Left lobe of liver (tissue), 2 donors: ENCODE measurements at places on chromosomes 1 and 21. TPM values are rescaled to one million over a fixed set of nuclear protein-coding genes. Genes with fewer than 3 reads are reported as not detected.

DNA sequence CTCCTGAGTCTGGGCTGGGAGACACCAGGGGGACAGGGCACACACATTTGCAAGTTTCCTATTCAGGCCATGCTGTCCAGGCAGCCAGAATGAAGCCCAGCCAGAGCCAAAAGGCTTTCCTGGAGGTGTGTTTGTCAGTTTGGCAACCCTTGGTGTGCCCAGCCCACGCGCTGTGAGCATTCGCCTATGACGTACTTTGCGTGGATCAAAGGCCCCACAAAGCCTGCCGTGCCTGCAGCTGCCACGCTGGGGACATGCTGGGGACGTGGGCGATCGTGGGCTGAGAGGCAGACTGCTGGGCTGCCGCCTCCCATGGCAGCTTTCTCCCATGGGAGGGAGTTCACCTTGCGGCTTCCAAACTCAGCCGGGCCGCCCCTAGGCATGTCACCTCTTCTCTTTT lies 57.5 kb downstream of the CD247 start:
- DNase-seq: no peak

Gene BGLAP
- 1.8 TPM for total RNA-seq

- no peak for DNase-seq
These were observed 50.3 kb downstream of the NUP210L start for GRCh38 chr1:154104433-154105082.

GRCh38 chr1:111821121-111821745 lies 65.5 kb downstream of the DDX20 start:
- DNase-seq: no peak

Gene AADACL4
- total RNA-seq: not detected

Gene IL24
- total RNA-seq: not detected

Gene KMO
- 37.5 TPM for total RNA-seq

Gene LCE1B
- total RNA-seq: not detected

Gene MYBPHL
- total RNA-seq: not detected

- DNase-seq: no peak
These were observed 1.2 kb downstream of the MAN1A2 start for GRCh38 chr1:117368116-117369108.

DNA sequence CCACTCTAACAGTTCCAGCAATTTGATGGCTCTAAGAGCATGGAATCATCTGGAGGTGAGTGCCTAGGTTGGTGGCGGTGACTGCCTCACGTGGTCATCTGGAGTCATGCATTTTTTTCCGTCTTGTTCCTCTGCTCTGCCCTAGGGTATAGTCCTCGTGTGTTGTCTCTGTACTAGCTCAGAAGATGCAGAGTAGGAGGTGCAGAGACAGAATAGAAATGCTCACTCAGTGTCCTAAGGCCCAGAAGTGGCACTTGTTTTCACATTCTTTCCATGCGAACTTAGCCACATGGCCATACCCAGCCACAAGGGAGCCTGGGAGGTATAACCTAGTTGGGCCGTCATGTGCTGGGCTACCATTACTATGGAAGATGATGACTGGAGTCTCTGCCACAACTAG lies 30.3 kb downstream of the DYRK1A start:
- no peak for DNase-seq

Gene FAM151A
- 78.9 TPM for total RNA-seq

DNA sequence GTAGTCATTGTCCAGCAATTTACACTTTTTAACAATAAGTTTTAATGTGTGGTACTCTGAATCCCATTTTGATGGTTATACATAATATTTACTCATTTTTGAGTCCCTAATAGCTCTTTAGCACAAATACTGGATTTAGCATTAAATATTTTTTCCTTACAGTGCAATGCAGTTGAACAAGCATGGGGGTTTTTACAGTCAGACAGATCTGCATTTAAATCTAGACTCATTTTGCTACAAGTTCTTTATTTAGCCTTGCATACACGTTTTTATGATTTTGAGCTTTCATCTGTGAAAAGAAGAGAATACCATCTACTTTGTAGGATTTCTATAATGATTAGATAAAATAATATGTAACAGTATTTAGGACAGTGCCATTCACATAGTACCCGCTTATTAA lies 44.0 kb downstream of the PTPRC start:
- DNase-seq: no peak

DNA sequence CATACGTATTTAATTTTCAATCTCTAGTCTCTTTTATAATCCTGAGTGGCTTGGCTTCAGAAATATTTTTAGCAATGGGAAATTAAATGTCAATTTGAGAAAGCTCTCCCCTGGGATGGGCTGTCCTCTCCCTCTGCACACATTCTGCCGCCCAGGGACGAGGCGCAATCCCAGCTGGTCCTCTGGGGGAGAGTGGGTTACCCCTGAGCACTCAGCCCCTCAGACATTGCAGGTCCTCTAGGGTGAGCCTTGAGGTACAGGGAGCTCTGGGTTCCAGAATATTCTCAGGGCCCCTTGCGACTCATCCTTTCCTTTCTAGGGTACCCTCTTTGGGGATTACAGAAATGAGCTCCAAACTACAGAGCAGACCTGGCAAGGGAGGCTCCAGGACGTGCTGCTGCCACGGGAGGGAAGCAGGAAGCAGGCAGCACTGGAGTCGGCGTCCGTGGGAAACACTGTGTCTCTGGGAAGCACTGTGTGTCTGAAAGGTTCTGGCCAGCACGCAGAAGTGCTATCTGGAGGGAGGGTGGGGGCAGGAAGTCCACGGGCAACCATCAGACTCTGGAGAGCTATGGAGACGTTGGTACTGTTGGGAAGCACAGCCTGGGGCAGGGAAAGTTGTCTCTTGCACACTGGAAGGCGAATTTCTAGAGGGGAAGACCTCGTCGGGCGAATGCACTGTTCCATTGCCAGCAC lies 343.3 kb upstream of the VAMP3 start:
- DNase-seq: no peak

GRCh38 chr1:3169665-3170356 lies 100.8 kb downstream of the PRDM16 start:
- no peak for DNase-seq

- DNase-seq: no peak
These were observed 38.3 kb upstream of the F3 start for GRCh38 chr1:94579876-94580294.

GRCh38 chr1:50335036-50335435 lies 88.2 kb downstream of the DMRTA2 start:
- no peak for DNase-seq
